ENCODE measurements at places on chromosomes 7 and 10. TPM values are rescaled to one million over a fixed set of nuclear protein-coding genes. Genes with fewer than 3 reads are reported as not detected.
A peak's percentile ranks its signal among the peaks of the same experiment; 100 is the strongest.

The POR gene
- 65.8 TPM for total RNA-seq

The EIF5AL1 gene
- 0.20 TPM for total RNA-seq

The DGKI gene
- not detected for total RNA-seq

- H3K4me3 ChIP-seq, result no peak overlapping the region
- H3K4me1 ChIP-seq, result no peaks in the 10 kb centered on the region
- DNase-seq, result no peak
Measured at GRCh38 chr10:125761961-125762360, 13.7 kb downstream of the MMP21 start.

GRCh38 chr10:34723750-34724149 is 91.3 kb downstream of the PARD3 start:
- no peak overlapping the region for H3K4me3 ChIP-seq
- peak; percentile 43 for DNase-seq
- H3K4me1 ChIP-seq, result peaks cover 56% of the 10 kb centered on the region

- no peaks in the 10 kb centered on the region for H3K4me1 ChIP-seq
- no peak overlapping the region for H3K4me3 ChIP-seq
- no peak overlapping the region for H3K27ac ChIP-seq
- DNase-seq, result no peak
- H3K36me3 ChIP-seq, result no peaks in the 10 kb centered on the region
- peaks cover 5% of the 10 kb centered on the region for H3K27me3 ChIP-seq
Measured at GRCh38 chr7:19554581-19554980, 154.3 kb downstream of the POLR1F start.

GRCh38 chr10:83871187-83872081 is 267.9 kb upstream of the GHITM start:
- no peak overlapping the region for H3K4me3 ChIP-seq
- no peaks in the 10 kb centered on the region for H3K36me3 ChIP-seq
- H3K4me1 ChIP-seq, result no peaks in the 10 kb centered on the region
- peaks cover 14% of the 10 kb centered on the region for H3K27me3 ChIP-seq
- peak; percentile 62 for DNase-seq

- H3K27me3 ChIP-seq, result no peaks in the 10 kb centered on the region
- no peak for DNase-seq
- no peak overlapping the region for H3K4me3 ChIP-seq
- no peaks in the 10 kb centered on the region for H3K36me3 ChIP-seq
- H3K4me1 ChIP-seq, result no peaks in the 10 kb centered on the region
- H3K27ac ChIP-seq, result no peak overlapping the region
Measured at GRCh38 chr7:137402536-137403352, 59.2 kb upstream of the PTN start.

DNA sequence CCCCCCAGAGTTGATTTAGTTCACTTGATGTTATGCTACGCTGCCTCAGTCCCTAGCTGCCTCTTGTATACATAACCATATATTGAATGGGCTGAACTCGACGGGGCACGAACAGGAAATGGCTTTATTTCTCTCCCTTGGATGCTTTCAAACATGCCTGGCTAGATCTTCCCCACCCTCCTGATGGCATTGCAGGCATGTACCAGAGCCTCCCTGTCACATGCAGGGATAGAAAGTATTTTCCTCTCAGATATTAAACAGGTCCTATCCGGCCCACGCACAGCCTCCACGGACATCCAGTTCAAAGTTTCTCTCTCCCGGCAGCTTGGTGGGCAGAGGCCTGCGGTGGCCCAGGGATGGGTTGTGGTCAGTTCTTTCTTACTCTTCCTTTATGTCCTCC is 422.1 kb downstream of the RPS24 start:
- H3K27ac ChIP-seq, result no peak overlapping the region
- H3K36me3 ChIP-seq, result no peaks in the 10 kb centered on the region
- H3K4me1 ChIP-seq, result no peaks in the 10 kb centered on the region
- DNase-seq, result no peak
- peaks cover 82% of the 10 kb centered on the region for H3K27me3 ChIP-seq

Data from Calu3 (cell line).